Bone marrow (tissue), 2 donors: ENCODE measurements at places on chromosomes 1 and 21.

- DNase-seq, result no peak
These were observed 56.3 kb downstream of the PRPF38A start for GRCh38 chr1:52460694-52461093.

DNA sequence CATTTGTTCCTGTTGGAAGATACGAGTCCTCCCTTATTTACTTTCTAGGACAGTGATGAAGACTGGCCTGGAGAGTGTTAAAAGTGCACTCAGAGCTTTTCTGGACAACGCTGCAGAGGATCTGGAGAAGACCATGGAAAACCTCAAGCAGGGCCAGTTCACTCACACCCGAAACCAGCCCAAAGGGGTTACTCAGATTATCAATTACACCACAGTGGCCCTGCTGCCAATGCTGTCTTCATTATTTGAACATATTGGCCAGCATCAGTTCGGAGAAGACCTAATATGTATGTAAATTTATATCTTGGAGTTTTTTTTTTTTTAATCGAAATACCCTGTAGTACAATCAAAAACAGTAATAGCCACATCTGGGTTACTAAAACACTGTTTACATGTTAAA is 190.5 kb downstream of the ZP4 start:
- DNase-seq, result no peak

- no peak for DNase-seq
These were observed 644.0 kb downstream of the PTPRC start for GRCh38 chr1:199282751-199283305.

GRCh38 chr1:64502083-64502482 is 32.2 kb downstream of the CACHD1 start:
- no peak for DNase-seq

DNA sequence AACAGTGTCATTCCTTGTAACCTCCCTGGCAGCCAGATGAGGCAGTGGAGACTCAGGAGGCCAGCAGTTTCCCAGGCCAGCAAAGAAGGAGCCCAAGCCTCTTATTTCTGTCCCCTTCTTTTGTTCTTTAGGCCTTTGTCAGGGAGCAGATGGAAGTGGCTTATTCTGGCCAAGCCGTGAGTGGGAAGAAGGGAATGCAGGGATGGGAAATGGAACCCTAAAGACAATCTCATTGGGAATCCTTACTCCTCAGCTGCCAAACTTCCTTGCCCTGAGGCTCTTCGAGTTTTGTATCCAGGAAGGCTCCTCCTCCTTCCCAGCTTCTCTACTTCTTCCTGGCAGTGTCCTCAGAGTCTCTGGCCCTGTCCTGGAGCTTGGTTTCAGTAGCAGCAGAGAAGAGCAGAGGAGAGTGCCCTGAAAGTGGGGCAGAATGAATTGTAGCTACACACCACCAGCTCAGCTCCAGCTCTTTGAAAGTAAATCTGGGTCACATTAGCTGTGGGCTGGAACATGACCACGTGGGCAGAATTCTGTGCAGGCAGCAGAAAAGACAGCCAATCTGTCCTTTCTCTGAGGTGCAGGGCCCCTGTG is 63.9 kb downstream of the NDUFS5 start:
- no peak for DNase-seq

GRCh38 chr1:185916861-185917260 is 182.7 kb downstream of the HMCN1 start:
- no peak for DNase-seq

GRCh38 chr1:37945743-37946702 is 830 bp downstream of the INPP5B start:
- DNase-seq, result no peak

- no peak for DNase-seq
These were observed 45.7 kb upstream of the TSPAN2 start for GRCh38 chr1:115134850-115135480.

GRCh38 chr1:153597206-153597605 is 15.7 kb downstream of the S100A16 start:
- DNase-seq, result no peak

- DNase-seq, result no peak
These were observed 60.9 kb downstream of the CD2 start for GRCh38 chr1:116814926-116815723.

DNA sequence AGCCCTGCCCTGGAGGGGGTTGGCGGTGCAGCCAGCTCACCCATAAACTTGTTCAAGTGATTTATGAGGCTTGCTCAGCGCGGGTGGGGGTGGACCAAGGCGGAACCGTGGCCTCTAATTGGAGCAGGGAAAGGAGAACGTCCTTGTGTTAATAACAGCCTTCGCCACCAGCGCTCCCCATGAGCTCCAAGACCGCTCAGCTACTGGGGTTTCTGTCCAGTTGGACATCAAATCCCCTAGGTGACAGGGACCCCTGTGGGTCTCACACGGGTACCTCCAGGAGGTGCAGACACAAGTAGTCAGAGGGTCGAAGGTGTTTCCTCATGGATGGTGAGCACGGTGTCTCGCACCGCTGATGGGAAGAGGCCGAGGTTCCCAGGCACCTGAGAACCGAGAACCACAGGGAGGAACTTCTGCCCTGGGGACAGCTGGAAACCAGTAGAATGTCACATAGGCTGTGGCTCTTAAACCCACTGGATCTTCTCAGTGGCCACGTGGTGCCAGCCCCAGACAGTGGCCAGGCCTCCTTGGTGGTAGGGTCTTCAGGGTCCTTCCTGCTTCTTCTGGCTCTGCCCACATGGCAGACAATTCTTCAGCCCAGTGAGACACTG is 3.7 kb upstream of the ACTRT2 start:
- no peak for DNase-seq

DNA sequence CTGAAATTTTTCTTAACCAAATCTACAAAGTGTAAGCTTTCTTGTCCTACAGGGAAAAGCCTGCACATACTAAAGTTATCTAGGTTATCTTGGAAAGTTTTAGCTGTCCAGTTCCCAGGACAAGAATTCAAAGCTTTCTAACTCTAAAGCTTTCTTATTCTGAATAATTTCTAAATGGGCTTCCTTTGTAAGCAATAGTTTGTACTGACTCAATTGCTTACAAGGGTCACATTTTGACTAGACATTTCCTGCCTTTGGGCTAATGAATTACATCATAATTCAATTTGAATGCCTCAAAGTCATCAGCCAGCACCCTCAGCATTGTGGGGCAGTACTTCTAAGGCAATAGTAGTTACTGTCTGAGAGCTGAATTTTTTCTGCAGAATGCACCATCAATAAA is 223.0 kb downstream of the LTN1 start:
- DNase-seq, result no peak

GRCh38 chr1:71041806-71042205 is 5.8 kb downstream of the PTGER3 start:
- DNase-seq, result no peak
